ENCODE measurements at places on chromosomes 5 and 9.

DNA sequence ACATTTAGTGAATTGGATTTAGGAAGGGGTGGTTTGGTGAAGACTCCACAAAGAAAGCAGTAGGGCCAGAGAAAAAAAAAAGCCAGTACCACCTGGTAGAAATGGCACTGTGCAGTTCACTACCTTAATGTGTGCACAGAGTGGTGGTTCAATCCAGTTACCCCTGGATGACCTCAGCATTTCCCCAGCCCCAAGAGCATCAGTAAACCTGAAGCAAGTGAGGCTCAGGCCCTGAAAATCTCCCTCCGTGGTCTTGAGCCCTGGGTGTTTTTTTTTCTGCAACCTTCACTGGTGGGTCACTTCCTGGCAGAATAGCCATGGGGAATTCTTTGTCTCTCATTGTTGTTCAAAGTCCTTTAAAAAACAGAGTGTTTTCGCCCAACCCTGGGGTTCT lies 202.9 kb downstream of the GADD45G start:
- no peak for DNase-seq

- DNase-seq: peak; percentile 14
Measured at GRCh38 chr5:149114403-149115312, 26.6 kb upstream of the ABLIM3 start.

DNA sequence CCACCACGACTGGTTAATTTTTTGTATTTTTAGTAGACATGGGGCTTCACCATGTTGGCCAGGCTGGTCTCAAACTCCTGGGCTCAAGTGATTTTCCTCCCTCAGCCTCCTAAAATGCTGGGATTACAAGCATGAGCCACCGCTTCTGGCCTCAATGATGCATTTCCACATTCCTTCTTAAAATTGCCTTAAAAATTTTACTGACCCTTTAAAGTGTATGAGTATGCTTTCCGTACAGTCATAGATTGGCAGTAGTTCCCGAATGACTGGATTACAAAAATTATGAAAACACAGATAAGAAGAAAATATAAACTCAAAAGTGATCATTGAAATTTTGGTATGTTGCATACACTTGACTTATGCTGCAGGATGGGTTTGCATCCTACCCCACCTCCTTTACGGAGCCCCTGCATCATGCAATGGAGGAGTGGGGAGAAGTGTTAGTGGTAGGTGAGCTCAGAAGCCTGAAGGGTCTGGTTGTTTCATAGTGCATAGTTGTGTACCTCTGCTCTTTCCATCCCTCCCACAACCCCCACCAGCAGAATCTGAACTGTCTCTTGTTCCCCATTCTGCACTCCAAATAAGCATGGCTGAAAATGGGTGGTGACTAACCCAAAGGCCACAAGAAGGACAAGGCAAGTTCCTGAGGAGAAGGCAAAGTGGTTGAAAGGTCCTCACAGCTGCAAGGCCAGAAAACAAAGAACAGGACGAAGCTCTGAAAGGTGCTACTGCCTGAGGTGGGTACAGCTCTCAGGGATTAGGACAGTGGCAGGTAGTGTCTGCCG lies 26.8 kb downstream of the ANKRD55 start:
- DNase-seq: no peak

DNA sequence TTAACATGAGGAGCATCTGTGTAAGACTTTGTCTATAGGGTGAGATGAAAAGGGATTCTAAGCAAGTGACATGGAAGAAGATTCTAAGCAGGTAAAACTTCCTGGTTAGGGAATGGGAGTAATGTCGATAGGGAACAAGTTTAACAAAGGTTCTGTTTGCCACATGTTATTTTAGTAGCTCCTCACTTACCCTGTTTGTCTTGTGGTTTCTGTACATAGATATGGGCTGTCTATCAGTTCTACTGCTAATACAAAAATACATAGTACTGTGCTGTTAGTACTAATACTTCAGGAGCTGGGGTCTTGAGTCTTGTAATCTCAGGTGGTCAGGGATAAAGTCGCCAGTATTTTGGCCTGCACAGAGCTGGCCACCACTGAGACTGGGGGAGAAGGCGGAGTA lies 32.9 kb downstream of the RAB24 start:
- DNase-seq: no peak

DNA sequence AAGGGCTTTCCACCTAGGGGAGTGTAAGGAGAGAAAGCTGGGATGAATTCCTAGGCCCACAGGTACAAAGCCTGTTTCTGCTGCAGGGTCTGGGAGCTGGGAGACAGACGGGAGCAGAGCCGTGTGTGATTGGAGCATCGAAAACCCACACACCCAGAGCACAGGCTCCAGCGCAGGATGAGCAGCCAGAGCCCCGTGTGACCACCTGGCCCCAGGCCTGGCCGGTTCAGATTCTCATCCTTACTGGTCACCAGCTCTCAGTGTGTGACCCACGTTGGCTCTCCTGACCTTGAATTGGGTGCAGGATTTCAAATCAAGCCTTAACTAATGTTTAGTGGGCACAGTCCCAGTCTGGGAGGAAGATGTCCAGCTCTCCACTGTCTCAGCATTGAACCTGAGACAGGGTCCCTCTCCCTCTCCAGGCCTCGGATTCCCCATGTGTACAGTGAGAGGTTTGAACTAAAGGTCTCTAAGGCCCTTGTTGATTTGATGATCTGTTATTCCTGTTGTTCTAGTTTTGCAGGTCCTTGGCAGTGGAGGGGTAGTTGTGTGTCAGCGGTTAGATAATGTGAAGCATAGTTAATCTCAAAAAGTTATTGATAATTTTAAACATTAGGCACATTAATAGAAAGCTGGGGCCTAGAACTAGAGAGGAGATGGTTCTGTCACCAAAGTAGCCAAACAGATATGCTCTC lies 50.1 kb downstream of the PPARGC1B start:
- DNase-seq: no peak

GRCh38 chr5:180283026-180283615 lies 8.8 kb downstream of the MAPK9 start:
- no peak for DNase-seq

- DNase-seq: no peak
Measured at GRCh38 chr9:131732636-131733289, 7.1 kb downstream of the RAPGEF1 start.

DNA sequence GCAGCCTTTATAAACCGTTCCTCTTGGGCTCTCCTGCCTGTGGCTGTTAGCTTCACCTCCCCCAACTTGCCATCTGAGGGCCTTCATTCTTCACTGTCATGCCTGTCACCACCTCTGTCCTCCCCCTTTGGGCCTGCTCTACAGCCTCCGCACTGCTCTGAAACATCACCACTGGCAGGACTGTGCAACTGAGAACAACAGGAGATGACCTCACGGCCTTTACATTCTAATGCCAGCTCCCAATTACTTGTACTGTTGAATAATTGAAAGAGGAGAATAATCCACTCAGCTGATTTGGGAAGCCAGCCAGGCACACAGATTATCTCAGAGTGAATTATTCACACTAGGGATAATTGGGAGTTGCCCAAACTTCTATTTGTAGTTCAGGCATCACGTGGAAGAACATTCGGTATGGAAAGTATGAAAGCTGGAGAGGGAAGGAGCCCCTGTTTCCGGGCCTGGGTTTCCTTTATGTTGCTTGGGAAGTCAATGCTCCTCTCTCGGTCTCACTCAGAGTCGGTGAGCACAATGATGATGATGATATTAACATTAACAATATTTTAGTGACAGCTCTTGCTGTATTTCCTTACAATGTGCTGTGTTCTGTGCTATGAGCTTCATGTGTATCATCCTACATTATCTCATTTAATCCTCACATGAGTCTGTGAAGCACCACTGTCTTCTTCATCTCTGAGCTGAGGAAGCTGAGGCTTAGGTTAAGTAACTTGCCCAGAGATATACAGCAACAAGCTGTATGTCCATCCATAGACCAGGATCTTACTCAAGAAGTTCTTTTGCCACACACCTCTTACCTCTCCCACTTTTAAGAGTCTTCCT lies 99.3 kb upstream of the LRRTM2 start:
- DNase-seq: no peak

- DNase-seq: no peak
Measured at GRCh38 chr5:67679184-67679841, 482.7 kb upstream of the CD180 start.

- no peak for DNase-seq
Measured at GRCh38 chr5:68122439-68123328, 92.9 kb upstream of the PIK3R1 start.

DNA sequence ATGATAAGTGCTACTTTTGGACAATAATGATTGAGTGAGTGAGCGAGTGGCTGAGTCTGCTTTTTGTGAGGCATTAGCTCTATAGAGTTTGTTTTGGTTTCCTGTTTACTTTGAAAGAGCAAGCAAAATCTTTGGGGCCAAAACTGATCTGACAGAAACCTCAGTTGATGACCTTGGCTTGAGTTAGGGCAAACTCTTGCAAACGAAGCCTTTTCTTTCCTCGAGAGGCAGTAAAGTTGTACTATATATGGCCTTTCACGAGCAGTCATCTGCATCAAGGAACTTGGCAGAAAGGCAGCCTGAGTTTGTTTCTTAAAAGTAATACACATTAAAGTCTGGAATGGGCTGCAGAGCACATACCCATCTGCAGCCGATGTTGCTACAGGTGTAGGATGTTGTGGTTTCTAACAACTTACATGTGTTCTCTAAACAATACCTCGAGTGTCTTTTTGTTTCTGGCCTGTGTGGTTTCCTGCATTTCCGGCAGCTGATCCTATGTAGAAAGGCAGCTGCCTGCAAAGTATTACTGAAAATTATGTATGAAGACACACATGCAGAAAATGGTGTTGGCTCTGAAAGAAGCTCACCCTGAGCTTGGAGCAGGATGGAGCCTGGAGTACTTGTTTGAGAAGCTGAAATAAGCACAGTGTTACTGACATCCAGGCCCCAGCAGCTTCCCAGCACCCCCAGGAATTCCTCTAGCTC lies 60.8 kb downstream of the FOXD1 start:
- DNase-seq: no peak

DNA sequence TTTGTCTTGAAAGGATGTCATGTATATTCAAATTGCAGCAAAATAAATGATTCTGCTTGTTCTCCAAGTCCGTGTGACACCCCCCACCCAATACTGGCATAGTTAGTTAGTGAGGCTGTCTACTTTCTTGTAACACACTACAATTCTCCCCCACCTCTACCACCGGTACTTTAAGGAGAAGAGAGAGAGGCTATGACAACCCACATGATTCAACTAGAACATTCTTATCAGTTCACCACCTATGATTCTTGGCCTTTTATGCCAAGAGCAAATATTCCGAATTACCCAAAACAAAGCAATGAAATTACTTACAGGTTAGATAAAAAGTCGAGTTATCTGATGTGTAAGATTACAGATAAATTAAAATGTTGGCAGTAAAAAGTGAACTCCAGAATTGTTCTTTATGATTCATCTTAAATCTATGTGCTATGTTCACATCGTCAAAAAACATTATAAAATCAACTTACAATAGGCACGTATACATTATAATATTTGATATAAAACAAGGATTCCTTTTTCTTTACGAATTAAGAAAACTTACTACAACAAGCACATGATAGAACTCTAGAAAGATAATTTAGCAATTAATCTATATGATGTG lies 14.4 kb downstream of the MEF2C start:
- DNase-seq: no peak

DNA sequence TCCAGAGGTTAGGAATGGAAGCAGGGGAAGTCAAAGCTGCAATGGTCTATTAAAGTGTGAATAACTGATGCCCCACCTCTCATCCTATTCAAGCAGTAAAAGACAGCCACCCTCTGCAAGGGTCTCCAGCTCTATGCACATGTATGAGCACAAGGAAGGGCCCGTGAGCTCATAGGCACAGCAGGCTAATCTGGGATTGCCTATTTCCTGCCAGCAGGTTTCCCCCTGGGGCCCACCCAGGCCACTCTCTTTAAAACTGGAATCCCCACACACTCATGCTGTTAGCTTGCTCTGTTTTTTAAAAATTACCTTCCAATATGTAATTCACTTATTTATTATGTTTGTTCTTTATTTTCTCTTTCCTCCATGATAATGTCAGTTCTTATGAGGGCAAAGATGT lies 48.7 kb upstream of the ZNF366 start:
- DNase-seq: no peak

DNA sequence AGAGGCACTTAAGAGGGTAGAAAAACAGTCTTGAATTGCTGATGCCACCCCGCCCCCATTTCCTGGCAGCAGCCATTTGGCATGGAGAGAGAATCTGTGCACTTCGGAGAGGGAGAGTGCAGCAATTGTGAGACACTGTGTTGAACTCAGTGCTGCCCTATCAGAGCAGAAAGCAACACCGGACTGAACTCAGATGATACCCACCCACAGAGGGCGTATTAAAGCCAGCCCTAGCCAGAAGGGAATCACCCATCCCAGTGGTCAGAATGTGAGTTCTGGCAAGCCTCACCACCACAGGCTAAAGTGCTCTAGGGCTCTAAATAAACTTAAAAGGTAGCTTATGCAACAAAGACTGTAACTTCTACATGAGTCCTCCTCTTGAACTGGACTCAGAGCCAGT lies 88.4 kb upstream of the RGS7BP start:
- DNase-seq: no peak

DNA sequence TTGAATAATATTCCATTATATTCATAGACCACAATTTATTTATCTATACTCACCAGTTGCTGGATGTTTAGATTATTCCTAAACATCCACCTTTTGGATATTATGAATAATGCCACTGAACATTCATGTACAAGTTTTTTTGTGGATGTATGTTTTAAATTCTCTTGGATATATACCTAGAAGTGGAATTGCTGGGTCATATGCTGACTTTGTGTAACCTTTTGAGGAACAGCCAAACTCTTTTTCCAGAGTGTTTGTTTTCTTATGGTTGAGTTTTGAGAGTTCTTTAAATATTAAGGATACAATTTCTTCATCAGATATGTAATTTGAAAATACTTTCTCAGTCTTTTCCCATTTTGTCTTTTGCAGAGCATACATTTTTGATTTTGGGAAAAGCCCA lies 2.7 kb downstream of the VPS13A start:
- DNase-seq: no peak

- DNase-seq: no peak
Measured at GRCh38 chr5:164876793-164877192, 1371.4 kb downstream of the MAT2B start.

DNA sequence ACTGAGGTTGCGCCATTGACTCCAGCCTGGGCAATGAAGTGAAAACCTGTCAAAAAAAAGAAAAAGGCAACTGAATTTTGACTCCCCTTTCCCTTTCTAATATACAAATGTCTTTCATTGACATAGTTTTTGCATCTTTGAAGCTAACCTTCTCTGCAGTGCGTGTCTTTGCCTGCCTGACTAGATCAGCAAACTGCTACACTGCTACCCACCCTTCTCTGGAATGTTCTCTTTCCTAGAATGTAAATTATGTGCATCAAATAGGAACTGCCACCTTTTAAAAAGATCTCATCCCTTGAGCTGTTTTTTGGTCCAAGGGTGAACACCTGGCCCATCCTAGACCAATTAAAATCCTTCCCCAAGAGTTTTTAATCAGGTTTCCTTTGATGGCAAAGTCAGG lies 127.6 kb downstream of the SLC28A3 start:
- no peak for DNase-seq
